ENCODE measurements at places on chromosomes 5 and 9.

- no peak for DNase-seq
These were observed 79.0 kb downstream of the SYK start for GRCh38 chr9:90880669-90881068.

DNA sequence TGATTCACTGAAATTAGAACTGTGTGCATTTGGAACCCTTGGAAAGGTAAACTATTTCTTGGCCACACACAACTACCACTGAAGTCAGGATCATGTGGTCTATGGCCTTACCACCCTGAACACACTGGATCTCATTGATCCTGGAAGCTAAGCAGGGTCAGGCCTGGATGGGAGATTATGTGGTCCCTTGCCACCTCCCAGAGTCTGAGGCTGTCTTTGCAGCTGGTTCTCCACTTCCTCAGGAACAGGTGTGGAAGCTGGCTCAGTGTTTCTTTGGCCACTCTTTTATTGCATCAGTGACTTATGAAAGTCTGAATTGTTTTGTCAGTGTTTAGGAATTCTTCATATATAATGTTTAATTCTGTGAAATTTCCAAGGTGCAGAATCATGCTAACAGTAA is 89.2 kb downstream of the TEK start:
- no peak for DNase-seq

DNA sequence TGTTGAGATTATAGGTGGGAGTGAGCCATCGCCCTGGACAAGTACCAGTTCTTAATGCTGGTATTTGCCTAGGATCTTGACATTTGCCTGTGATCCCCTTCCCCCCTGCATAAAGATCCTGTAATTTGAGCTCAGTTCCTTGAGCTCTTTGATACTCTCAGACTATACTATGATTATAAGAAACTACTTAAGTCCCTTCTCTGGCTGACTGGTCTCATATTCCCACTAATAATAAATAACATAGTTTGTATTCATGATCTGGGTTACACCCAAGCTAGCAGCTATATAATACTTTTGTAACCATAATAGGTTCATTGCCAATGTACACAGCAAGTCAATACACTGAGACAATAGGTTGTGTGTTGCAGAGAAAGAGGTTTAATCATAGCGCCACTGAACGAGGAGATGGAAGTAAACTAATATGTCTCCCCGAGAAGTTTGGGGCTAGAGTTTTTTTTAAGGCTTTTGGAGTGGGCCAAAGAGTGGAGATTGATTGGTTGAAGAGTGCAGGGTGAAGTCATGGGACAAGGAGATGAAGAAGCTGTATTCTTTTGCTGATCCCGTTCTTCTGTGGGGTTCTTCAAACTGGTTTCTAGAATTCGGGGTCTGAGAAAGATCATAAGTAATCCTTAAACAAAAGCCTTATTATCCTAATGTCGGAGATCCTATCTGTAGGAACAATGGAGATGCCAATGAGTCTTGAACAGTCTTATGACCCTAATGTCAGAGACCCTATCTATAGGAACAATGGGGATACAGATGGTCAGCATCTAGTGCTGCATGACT is 20.7 kb upstream of the SHOC1 start:
- no peak for DNase-seq

DNA sequence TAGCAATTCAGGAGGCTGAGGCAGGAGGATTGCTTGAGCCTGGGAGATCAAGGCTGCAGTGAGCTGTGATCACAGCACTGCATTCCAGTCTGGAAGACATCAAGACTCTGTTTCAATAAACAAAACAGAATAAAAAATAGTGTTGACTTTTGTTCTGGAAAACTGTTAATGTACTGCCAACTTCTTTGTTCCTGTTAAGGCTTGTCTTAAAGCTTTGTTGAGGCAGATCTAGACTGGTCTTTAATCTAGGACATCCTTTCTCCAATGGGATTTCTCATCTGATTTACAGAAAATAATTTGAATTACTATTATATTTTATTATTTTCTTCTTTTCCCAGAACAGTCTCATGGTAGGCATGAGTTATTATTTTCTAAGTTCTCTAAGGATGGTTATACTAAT is 26.0 kb downstream of the BDP1 start:
- no peak for DNase-seq

- DNase-seq: no peak
These were observed 241.9 kb upstream of the NREP start for GRCh38 chr5:111998871-111999270.

- no peak for DNase-seq
These were observed 592.3 kb downstream of the MAT2B start for GRCh38 chr5:164097749-164098148.

DNA sequence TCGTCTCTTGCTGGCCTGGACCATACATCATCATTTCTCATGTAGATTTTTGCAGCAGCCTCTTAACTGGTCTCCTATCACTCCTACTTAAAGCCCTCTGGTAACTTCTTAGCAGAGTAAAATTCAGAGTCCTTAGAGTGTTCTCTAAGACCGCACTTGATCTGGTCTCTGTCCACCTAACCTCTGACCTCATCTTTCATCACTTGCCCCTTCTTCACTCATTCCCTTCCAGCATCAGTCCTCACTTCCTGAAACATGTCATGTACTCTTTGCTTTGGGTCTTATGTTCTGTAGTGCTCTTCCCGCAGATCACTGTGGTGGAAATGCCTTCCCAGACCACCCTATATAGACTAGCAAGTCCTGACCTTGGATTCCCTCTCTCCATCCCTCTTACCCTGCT is 9.8 kb downstream of the LARP1 start:
- DNase-seq: no peak
